ENCODE measurements at places on chromosomes 2 and 18.

- DNase-seq: no peak
Measured at GRCh38 chr18:8448130-8448529, 161.1 kb upstream of the RAB12 start.

DNA sequence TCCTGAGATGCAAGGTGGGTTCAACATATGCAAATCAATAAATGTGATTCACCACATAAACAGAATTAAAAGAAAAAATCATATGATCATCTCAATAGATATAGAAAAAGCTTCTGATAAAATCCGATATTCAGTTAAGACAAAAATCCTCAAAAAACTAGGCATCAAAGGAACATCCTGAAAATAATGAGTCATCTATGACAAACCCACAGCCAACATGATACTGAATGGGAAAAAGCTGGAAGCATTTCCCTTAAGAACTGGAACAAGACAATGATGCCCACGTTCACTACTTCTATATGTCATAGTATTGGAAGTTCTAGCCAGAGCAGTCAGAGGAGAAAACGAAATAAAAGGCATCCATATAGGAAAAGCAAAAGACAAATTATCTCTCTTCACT, 80.4 kb downstream of the MYO3B start:
- no peak for DNase-seq

- no peak for DNase-seq
Measured at GRCh38 chr2:186653511-186653910, 40.3 kb upstream of the FAM171B start.

GRCh38 chr2:195022508-195022830, 634.6 kb upstream of the SLC39A10 start:
- DNase-seq: no peak

GRCh38 chr2:31249009-31249690, 15.2 kb downstream of the EHD3 start:
- no peak for DNase-seq

DNA sequence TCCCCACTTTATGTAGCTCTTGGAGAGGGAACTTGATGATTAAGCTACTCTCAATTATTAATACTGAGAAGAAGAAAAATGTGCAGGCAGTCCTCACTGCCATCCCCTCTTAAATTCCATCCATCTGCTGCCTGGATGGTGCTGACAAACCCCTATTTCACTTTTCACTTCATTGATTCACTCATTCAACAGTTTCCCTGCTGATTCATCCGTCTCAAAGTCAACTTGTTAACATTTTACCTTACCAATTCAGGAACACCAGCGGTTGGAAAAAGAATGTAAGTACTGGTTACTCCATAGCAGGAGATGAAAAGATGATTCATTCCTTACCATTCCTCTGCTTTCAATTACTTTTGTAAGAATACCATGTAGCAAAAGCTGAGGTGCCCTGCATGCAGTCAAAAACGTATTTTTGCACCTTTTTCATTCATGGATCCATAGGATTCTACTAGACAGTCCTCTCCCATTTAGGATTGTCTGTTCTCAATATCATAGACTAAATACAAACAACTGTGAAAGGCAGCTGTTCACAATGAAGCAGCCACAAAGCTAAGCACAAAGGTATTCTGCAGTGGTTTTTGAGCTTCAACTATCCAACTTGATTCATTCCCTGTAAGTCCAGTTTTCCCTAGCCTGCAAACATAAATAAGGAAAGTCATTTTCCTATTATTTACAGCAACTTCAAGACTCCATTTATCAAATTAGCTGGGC, 262.0 kb downstream of the MREG start:
- no peak for DNase-seq

- DNase-seq: no peak
Measured at GRCh38 chr2:79585701-79586433, 73.0 kb downstream of the CTNNA2 start.

- DNase-seq: no peak
Measured at GRCh38 chr18:33495278-33495677, 54.8 kb upstream of the CCDC178 start.

GRCh38 chr2:118774458-118775133, 72.9 kb downstream of the EN1 start:
- DNase-seq: no peak

- no peak for DNase-seq
Measured at GRCh38 chr2:36371070-36371874, 15.7 kb downstream of the CRIM1 start.

- peak; percentile 63 for DNase-seq
Measured at GRCh38 chr18:49170925-49171505, 220.2 kb upstream of the SMAD7 start.

GRCh38 chr2:156538083-156538504, 101.9 kb downstream of the GPD2 start:
- no peak for DNase-seq

DNA sequence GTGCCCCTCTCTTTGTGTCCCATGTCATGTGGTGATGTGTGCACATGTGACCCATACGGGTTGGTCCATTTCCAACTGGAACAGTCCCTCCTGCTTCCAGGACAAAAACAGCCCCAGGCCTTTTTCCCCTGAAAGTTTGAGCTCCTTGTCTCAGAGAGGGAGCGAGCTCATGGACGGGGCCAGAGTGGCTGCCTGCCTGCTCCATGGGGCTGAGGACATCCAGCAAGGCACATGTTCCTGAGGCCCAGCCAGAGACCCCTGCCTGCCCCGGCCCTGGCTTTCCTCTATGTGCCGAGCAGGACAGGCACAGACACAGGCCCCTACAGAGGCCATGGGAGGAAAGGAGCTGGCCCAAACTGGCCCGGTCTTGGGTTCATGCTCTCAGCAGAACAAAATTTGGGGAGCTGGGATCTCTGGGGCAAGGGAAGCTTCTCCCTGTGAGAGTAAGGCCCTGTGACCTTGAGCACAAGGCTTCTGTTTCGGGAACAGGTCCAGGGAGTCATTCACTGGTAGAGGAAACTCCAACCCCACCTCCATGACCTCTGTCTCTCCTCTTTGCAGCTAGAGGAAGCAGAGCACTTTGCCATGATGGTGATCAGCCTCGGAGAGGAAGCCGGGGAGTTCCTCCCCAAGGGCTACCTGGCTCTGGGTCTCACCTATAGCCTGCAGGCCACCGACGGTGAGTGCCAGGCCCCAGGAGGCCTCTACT, 105.8 kb upstream of the MCFD2 start:
- DNase-seq: no peak
